WERI-Rb-1 (cell line): ENCODE measurements at places on chromosomes 3 and 15.
A peak's percentile ranks its signal among the peaks of the same experiment; 100 is the strongest.

DNA sequence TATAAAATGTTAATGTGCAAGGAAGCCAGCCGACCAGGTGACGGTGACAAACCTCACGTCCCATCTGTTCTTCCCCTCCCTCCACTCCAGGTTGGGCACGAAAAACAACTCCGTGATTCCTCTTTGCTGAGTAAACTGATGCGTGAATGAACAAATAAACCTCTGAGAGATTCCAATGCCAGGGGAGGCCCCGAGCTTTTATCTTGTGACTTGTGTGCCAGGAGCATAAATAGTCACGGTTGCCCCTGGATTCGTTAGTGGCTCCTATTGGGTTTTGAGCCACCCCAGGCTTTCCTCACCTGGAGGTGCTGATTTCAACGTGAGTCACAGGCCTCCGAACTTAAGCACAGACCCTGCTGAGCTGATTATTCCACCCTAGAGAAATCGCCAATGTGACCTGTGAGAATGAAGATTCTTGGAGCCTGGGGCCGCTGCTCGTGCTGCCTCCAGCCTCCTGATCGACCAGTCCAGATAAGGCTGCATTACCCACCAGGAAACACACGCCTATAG, 119.2 kb downstream of the SHQ1 start:
- no peak for DNase-seq

GRCh38 chr15:65470866-65471265, 46.6 kb downstream of the DPP8 start:
- DNase-seq = no peak

- no peak for DNase-seq
Measured at GRCh38 chr15:77138167-77138522, 67.2 kb upstream of the TSPAN3 start.

DNA sequence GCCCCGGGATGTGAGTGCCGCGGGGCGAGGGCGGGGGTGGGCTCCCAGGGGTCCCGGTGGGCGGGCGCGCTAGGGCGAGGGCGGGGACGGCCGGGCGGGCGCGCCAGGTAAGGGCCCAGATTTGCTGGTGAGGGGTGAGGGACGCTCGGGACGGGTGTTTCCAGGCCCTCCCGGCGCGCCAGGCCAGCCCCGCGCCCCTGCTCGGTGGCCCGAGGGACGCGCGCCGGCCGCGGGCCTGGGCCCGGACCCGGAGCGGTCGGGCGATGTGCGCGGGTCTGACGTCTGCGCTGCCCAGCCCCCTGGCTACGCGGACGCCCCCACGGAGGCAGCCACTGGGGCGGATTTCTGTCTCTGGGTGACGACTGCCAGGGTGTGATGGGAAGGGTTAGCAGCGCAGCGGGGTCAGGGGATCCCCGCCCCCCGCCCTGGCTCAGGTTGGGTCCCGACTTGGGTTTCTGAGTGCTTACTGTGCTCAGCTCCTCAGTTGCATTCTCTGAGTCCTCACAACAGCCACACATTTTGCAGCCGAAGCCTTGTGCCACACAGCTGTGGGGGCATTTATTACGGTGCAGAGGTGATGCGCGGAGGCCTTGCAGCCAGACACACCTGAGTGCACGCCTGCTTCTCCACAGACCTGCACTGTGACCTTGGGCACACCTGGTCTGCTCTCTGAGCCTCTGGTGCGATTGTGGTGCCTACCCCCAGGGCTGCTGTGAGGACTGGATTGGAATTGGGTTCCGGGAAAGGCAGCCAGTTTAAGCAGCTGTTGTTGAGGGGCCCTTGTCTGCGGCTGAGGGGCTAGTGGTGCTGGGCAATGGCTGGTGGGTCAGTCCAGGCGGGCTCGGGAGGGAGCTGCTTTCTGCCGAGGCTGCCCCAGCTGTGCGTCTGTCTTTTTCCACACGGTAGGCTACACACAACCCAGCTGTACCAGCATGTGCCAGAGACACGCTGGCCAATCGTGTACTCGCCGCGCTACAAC, 523 bp downstream of the HDAC11 start:
- DNase-seq = peak; percentile 31

DNA sequence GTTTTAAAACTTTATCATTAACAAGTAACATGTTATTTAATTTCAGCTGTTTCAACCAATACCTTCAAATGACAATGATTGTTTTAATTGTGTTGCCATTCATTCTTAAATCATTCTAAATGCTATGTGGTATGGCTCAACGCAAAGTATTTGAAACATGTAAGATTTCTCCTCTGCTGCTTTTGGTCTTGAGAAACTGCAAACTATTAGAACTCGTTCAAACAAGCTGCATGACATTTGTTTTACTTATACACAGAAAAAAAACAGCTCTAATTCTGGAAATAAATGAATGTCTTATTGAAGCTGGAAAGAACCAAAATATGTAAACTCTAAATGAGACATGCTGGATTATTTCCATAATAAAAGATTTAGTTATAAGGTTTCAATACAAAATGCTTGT, 29.3 kb downstream of the FBN1 start:
- DNase-seq = no peak

DNA sequence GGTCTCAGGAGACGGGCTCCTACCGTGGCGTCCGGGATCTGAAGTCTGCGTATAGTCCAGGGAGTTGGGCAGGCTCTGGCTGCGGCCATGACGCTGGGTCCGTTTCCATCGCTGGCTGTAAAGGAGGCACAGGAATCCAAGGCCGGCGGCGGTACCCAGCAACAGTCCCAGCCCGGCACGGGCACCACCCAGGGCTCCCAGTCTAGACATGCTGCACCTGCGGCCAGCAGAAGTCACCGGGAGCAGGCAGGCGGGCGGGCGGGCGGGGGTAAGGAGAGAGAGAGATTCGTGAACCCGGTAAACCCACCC, 526 bp downstream of the RMDN3 start:
- DNase-seq = no peak
